BJ (cell line): ENCODE measurements at places on chromosomes 2 and 18.

GRCh38 chr18:78670778-78671391, 308.7 kb upstream of the SALL3 start:
- no peak for DNase-seq

GRCh38 chr18:65398347-65399075, 352.3 kb upstream of the CDH7 start:
- DNase-seq = no peak

DNA sequence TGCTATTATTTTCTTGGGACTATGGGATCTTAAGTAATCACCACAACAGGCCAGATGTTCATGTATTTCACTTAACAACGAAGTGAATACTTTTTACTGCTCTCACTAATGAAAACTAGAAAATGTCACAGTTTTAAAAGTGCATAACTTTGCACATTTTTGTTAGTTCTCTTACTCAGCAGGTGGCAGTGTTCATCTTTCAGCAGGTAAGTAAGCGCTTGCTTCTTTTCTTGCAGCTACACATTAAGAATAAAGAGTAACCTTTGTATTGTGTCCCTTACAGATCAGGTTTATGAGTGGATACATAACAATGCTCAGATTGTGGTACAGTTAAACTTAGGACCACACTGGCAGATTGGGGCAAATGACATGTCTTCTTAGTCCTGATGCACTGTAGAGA, 61.0 kb downstream of the DAW1 start:
- no peak for DNase-seq

DNA sequence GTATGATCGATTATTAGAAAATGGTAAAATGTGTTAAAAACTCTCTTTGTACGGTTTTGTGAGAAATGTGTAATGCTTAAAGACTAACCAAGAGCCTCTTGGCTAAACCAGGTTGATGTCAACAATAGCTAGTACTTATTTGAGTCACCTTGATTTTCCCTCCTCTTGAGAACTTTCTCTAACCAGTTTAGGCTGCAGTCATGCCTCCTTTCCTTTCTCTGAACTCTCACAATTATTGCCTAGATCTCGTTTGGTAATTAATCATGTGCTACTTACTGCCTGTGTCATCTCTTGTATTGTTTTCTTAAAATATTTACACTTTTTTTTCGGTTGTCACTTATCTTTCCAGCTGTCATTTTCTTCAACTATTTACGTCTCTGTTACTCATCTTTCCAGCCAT, 1.1 kb upstream of the EPC2 start:
- no peak for DNase-seq

DNA sequence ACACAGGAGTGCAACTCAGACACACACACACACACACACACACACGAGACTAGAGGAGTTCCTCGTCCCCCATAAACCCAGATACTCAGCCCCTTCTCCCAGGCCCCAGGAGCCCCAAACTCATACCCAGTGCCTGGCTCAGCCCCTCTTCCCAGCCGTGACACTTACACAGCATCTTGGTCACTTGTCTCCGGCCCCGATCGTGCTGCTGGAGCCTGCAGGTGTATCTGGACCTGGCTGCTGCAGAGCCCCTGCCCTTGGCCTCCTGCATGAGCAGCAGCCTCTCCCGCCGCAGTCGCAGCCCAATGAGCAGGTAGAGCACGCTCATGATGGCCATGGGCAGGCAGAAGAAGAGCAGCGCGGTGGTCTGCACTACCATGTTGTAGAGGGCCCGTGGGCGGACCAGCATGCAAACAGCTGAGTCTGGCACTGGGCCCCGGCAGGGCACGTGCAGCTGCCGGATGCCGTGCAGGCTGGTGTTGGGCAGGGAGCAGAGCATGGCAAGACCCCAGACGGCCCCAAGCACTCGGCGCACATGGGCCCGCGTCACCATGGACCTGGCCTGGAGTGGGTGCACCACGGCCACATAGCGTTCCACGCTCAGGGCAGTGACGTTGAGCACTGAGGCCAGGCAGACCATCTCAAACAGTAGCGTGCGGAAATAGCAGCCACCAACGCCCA, 2.1 kb downstream of the NMUR1 start:
- DNase-seq = no peak

GRCh38 chr2:100814453-100814852, 5.5 kb upstream of the NPAS2 start:
- DNase-seq = no peak

DNA sequence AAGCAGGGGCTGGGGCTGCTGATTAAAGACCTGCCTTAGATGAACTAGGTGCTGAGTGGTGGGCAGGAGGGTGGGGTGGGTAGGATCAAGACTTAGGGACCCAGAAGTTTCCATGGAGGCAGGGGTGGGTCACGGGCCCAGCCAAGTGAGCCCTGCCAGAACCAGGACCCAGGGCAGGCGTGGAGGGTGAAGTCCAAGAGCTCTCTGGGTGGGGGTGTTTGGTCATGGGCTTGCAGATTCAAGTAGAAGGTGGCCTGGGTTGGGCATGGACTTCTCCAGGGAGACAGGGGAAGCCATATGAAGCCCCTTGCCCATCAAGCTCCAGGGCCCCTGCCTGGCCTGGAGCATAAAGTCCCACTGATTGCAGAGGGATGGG, 168.8 kb downstream of the SMAD7 start:
- DNase-seq = no peak

DNA sequence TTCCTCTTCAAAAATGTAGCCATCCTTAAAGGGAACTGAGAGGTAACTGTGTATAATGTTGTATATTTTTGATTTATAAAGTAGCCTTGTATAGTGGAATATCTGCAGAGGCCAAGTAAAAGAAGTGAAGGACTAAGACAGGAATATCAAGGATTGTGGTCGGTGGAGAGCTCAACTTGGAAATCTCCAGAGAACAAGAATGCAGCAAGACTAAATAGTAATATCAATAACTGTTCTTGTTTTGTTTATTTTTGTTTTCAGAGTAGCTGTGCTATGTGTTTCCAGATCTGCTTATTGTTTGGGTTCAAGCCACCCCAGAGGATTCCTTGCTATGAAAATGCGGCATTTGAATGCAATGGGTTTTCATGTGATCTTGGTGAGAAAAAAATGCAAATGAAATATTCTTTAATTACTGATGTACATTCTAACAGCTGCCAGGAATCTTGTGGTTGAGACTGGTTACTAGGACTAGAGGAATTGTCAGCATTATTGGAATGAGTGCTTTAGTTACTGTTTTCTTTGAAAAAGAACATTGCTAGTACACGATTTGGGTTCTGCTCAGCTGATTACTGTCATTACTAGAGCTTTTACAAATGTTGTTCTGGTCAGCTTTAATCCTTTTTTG, 25.0 kb downstream of the FASTKD2 start:
- DNase-seq = no peak

DNA sequence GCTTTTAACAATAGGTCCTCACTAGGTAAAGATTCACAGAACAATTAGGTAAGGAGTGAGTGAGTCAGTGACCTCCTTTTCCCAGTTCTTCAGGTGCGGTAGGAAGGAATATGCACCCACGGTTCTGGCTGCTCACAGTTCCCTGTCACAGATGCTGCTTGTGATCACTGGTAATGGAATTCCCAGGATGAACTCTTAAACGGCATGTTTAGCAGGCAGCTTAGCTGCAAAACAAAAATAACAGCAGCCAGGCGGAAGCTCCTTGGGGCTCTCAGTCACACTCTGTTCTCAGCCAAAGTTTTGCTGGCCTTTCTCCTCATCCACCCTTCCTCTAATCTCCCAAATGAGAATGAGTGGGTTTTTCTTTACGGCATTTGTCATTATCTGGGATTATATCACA, 274.5 kb downstream of the MYT1L start:
- DNase-seq = no peak

DNA sequence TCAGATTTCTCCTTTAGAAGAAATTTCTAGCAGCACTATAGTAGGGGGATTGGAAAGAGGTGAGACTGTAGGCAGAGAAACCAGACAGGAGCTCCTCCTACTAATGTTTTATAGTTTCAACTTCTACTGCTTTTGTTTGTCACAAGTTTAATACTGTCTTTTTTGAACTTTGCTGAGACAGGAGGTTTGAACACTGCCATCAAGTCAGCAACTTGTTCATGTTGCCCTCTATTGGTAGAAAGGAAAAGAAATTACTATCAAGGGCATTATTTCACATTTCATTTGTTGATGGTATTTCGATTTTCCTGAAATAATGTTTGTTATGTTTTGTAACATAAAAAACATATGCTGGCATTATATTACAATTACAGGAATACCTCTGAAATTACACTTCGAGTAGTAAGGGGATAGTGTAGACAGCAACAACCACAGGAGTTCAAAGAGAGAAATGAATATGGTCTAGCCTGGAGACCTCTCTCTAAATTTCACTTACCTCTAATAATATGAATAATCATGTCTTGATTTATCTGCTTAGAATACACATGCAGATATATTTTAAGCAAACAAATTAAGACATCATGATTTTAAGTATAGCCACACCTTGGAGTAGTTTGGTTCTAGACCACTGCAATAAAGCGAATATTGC, 12.4 kb upstream of the CCDC88A start:
- DNase-seq = no peak

DNA sequence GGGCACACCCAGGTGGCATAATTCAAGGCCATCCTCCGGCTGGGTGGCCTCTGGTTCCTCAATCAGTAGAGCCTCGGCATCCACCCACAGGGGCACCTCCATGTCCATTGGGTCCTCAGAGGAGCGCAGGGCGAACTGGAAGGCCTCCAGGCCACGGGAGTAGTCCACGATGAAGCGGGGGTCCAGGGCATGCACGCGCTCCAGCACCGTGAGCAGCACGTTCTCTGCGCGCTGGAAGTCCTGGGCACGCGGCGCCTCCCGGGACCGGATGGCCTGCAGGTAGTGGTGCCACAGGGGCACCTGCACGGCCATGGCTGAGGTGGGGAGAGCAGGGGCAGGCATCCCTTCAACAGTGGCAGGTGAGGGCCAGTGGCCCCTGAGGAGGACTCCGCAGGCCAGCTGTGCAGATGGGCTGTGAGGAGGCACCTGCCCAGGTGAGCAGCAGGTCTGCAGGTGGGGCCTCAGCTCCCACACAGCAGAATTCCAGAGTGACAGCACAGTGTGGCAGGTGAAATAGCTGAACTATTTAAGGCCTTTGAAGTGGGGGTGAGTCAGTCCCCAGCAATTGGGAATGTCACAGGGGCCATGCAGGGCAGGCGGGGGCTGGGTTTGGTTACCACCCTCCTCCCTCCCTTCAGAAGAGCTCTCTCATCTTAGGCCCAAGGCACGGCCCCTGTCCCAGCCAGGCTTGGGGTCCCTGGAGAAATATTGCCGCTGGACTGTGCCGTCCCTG, at the start of gene MAB21L4:
Gene MAB21L4, minus strand, starts transcription at position 501 of the 733 bp plus-strand sequence. Its CDS starts 159 bp downstream, at position 342.
- no peak for DNase-seq

GRCh38 chr2:28252311-28252710, 140.3 kb upstream of the FOSL2 start:
- DNase-seq = no peak

DNA sequence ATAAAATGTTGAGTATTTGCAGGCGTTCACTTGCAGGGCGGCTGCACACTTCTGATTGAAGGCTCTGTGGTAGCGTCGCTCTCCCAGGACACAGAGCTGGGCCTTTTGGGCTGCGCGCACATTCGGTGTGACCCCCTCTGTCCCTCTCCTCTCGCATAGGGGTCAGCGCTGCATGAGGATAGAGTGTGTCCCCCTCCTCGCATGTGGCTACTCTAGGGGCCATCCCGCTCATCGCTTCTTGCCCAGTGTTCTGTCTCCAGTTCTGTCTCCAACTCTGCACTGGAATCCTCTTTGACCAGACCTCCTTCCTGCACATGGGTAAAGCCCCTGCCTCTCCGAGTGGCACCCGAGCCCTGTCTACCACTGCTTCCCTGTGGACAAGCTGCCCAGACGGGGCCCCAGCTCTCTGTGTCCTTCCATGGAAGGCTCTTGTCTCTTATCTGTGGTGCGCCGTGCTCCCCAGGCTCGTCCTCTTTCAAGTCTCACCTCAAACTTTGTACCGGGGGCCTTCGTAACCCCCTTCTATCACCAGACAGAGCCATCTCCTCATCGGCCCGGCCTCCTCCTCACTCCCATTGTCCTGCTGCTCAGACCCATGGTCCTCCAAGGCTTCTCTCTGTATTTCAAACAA, 278.0 kb upstream of the HDAC4 start:
- no peak for DNase-seq

GRCh38 chr2:187552828-187553681, 1.2 kb downstream of the TFPI start:
- no peak for DNase-seq

GRCh38 chr18:55918444-55918843, 330.5 kb upstream of the TCF4 start:
- DNase-seq = no peak

- DNase-seq = no peak
Measured at GRCh38 chr2:127084611-127085316, 22.2 kb downstream of the BIN1 start.

DNA sequence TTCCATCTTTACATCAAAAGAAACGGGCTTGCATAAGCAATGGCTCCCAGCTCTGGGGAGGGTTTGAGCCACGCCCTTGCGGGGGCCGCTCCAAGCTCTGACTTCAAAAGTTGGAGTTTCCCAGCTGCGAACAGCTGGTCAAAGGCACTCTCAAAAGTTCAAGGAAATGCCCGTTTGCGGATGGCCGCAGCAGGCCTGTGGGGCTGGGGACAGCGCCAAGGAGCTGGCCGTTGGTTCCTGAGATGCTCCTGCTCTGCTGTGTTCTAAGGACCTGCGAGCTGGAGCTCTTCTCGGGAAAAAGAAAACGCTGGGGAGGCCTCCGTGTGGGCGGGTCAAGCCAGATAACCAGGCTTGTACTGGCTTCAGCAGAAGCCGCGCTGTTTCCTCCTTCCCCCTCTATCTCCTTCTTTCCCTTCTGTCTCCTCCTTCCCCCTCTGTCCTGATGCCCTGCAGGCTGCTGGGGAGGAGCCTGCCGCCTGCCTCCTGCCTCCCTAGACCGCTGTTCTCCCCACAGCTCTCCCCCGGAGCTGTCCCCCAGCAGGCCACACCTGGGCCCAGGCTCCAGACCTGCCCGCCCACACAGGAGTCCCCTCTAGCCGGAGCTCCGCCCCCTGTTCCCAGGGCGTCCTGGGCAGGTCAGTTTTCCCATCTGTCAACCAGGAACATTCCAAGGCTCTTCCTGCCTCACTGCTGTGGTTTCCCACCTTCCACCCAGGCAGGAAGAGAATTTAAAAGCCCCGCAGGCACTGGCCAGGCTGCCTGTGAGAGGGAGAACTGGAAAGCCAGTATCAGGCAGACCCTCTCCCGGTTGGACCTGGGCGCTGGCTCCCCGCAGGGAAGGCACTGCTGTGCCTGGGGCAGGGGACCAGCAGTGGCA, 14.1 kb downstream of the KLF11 start:
- no peak for DNase-seq

GRCh38 chr2:43333656-43334144, 107.3 kb upstream of the ZFP36L2 start:
- no peak for DNase-seq

DNA sequence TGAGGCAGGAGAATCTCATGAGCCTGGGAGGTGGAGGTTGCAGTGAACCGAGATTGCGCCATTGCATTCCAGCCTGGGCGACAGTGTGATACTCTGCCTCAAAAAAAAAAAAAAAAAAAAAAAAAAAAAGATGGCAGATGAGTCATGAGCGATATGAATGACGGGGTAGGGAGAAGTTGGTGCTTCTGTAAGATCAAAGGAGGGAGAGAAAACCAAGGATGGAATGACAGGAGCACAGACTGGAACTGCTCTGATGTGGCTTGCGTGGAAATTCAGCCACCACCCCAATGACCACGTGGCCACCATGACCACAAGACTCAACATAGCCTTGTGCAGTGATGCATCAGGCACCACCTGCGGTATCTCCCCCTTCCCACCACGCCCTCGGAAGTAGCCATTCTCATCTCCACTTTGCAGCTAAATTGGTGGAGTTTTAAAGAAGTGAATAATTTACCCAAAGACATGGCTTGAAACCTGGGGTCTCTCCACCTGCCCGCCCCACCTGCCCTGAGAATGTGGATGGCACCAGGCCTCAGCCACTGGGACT, 96.0 kb downstream of the ACKR3 start:
- no peak for DNase-seq
